Stomach (tissue), 19 donors: ENCODE measurements at places on chromosomes 6 and 20. TPM values are rescaled to one million over a fixed set of nuclear protein-coding genes. Genes with fewer than 3 reads are reported as not detected.

The BPIFA1 gene
- total RNA-seq = not detected

The MATN4 gene
- total RNA-seq = not detected

The PCK1 gene
- 49.6 TPM for total RNA-seq

The CST5 gene
- total RNA-seq = not detected

The TPX2 gene
- total RNA-seq = 5.3 TPM

The EPPIN gene
- not detected for total RNA-seq

The PI16 gene
- 21.3 TPM for total RNA-seq

The CDH22 gene
- not detected for total RNA-seq

The PPP1R16B gene
- total RNA-seq = 5.2 TPM

The ENPP3 gene
- not detected for total RNA-seq

The TAGAP gene
- 1.4 TPM for total RNA-seq

The FAM209B gene
- not detected for total RNA-seq

The FITM2 gene
- 5.3 TPM for total RNA-seq

The GRM1 gene
- total RNA-seq = not detected

The HBS1L gene
- 53.1 TPM for total RNA-seq

The LZTS3 gene
- total RNA-seq = 36.6 TPM

The OLIG3 gene
- not detected for total RNA-seq

The NFATC2 gene
- 10.1 TPM for total RNA-seq
